ENCODE measurements at places on chromosomes 16 and 17.

GRCh38 chr17:35286120-35286781 is 43.4 kb downstream of the SLFN5 start:
- DNase-seq: peak; percentile 42

DNA sequence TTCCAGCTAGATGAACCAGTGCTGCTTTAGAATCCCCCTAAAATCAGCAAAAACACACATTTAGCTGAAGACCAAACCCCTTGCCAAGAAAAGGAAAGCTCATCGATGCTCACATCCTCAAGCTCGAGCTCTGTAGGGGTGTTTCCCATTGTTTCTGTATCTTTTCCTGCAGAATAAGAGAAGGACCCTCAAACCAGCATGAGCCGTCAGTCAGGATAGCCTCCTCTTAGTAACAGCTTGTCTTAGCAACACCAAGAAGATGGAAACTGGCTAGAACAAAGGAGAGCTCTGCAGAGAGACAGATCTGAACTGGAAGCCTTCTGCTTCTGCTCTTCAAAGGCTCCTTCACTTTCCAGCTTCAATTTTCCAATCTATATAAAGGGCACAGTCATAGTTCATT is 32.0 kb downstream of the VAT1L start:
- no peak for DNase-seq

- DNase-seq: no peak
Observed at GRCh38 chr17:77312786-77313599, 172.2 kb downstream of the SEC14L1 start.

- peak; percentile 8 for DNase-seq
Observed at GRCh38 chr16:75262104-75262799, 10.8 kb upstream of the BCAR1 start.

GRCh38 chr16:83113317-83113716 is 486.5 kb downstream of the CDH13 start:
- DNase-seq: peak; percentile 47

- DNase-seq: peak; percentile 44
Observed at GRCh38 chr16:83967838-83968305, at the start of gene NECAB2. Gene NECAB2, plus strand, starts transcription at chr16:83968244. Its CDS starts 405 bp downstream, at chr16:83968649.

GRCh38 chr16:87101903-87102302 is 215.3 kb downstream of the C16orf95 start:
- DNase-seq: no peak

DNA sequence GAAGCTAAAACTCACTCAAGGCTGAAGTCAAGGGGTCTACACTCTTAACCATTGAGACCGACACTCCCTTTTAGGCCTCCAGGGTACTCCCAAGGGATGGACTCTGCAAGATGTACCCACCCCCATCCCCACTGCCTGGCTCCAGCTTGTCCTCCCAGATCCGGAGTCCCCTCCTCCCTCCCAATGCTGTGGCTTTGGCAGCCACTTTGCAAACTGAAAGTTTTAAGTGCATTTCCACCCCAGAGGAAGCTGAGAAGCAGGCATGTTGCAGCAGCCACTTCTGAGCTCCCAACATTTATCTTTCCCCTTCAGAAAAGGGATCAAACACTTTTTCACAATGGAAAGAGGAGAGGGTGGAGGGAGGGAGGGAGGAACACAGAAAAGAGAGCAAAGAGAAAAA is 115.2 kb downstream of the COPRS start:
- no peak for DNase-seq

DNA sequence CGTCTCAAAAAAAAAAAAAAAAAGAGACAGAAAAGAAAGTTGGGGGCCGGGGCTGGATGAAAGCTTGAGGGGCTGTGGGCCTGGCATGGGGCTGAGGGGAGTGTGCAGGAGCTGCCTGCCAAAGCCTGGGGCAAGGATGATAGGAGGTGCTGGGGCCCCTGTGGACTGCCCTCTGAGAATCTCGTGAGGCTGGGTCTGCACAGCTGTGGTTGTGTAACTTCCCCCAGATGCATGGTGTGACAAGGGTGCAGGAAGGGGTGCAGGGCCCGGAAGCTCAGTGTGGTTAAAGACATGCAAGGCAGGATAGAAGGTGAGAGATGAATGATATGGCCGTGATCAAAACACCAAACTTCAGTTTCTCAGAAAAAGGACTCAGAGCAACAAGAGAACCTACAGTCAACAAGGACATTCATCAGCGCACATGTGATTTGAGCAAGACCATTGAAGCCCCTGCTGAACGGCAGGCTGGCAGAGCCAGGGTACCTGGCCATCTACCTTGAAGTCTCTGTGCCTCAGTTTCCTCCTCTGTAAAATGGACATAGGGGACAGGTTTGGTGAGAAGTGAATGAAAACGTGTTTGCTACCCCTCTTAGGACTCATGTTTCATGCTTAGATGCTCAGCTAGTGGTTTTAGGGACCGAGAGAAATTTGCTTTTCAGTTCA is 9.6 kb downstream of the IL32 start:
- peak; percentile 91 for DNase-seq

GRCh38 chr16:54933281-54934011 is 2.8 kb downstream of the IRX5 start:
- DNase-seq: peak; percentile 6

GRCh38 chr17:46964315-46965265 is 14.5 kb downstream of the RPRML start:
- peak; percentile 31 for DNase-seq

DNA sequence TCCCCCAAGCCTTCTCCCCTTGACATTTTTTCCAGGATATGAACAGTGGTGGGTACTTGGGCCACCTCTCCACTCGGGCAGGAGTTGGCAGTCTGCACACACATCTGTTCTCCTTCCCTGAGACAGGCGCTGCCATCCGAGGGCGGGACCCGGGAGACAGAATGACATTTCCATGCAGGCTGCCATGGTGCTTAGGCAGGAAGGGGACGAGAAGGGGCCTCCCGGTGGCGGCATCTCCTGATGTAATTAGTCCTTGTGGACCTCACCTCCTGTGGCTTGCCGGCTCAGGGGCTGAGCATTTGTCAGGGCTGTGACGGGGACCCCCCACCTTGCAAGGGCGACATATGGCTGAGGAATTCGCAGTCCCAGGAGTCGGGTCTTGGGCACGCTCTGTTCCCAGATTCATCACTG is 197.2 kb downstream of the FOXL1 start:
- DNase-seq: no peak

- no peak for DNase-seq
Observed at GRCh38 chr17:17569691-17570090, 21.8 kb downstream of the PEMT start.

GRCh38 chr16:76265434-76266045 is 11.7 kb upstream of the CNTNAP4 start:
- peak; percentile 54 for DNase-seq

DNA sequence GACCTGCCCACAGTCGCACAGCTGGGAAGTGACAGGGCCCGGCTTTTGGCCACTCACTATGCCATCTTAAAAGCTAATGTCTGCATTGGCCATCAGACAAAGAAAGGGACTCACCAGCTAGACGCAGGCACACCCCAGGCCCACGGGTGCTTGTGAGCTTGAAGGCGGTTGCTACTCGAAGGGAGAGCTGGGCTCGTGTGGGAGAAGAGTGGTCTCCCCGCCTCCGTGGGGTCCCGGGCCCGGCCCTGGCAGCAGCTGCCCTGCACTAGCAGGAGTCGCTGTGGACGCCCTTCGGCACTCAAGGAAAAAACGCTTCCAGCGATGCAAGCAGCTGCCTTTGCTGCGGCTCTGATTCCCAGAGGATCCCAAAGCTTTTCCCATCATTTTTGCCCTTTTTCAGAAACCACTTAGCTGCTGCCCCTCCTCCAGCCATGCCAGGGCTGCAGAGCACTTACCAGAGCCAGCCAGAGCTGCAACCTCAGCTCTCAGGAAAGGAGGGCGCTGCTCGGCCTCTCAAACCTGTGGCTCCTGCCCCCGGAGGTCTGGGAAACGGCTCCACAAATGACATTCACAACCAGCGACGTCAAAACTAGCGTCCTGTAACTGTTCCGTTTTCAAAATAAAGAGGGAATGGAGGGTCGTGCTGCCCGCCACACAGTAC is 12.3 kb downstream of the TRPV1 start:
- no peak for DNase-seq

GRCh38 chr16:27334838-27335237 is 21.1 kb downstream of the IL4R start:
- DNase-seq: no peak

DNA sequence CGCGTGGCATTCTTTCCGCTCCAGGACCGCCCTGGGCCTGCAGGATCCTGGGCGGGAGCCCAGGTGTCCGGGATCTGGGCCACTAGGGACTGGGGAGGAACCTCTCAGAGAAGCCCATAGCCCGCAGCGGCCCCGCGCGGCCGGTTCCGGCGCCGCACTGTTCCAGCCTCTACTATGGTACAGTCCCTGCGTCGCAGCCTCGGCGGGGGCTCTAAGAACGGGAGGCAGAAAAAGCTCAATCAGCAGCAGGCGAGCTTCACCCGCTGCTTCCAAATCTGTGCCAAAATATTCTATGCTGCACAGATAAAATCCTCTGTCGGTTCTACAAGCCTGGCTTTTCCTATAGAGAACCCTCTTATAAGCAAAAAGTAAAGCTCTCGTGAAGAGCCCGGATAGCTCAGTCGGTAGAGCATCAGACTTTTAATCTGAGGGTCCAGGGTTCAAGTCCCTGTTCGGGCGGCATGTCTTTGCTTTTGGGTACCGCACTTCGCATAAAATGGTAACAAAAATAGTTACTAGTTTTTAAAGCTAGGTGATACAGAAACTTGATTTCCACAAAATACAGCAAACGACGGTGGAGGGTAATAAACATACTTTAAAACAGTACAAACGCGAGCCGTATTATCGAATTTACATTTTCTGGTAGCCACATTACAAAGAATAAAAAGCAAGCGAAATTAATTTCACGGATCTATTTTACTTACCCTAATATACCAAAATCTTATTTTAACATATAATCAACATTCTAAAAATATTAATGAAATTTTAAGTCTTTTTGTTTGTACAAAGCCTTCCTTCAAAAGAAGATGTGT is 661 bp upstream of the ALOXE3 start:
- peak; percentile 94 for DNase-seq

GRCh38 chr16:9090101-9090959 is 1.1 kb upstream of the HAPSTR1 start:
- peak; percentile 73 for DNase-seq

GRCh38 chr16:51707666-51708065 is 556.6 kb upstream of the SALL1 start:
- DNase-seq: no peak

DNA sequence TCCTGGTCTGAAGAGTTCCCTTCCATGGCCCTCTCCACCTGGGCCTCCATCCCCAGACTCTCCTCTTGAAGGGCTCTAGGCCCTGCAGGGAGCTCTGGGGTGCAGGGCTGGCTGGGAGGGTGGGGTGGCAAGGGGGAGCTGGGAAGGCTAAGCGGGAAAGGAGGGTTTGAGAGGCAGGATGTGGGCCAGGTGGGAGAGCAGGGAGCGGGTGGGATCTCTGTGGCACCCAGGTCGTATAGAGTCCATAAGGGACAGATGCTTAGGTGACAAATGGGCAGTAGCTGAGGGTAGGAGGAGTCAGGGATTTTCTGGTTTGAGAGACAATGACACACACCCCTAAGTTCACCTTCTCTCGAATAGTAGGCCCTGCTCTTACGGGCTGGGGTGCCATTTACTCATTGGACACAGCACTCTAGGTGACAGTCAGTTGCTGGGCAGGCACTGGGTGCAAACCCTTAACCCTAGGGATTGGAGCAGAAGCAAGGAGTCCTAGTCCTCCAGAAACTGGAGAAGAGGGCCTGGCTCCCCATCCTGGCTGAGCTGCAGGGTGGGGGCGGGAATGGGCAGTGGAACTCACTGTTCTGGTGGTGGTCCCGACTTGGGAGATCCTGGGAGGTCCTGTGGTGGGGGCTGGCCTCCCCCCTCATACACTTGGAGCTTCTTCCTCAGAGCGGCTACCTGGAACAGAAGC is 15.3 kb downstream of the KIF18B start:
- peak; percentile 1 for DNase-seq

GRCh38 chr17:28426081-28426519 is 20.1 kb upstream of the SLC46A1 start:
- DNase-seq: peak; percentile 22

DNA sequence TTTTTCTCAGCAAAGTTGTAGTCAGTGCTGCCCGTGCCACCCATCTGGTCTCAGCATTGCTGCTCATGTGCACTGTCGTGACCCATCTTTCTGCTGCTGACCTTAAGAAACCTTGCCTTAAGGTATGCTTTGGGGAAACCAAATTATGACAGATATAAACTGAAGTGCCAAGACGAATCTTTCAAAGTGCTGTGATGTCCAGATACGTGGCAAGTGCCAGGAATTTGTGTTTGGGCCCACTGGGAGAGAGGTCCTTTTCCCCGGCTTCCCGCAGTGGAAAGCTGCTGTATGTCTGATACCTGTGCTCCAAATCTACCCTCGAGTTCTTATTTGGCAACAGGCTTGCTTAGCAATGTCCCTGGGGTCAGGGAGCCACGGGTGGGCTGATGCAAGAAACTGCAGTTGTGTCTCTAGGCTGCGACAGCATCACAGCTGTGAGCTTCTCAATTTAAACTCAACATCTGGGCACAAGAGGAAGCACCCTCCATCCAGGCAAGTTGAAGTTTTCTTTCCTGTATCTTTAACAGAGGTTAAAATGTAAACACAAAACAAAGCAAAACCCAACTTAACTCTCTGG is 30.3 kb upstream of the TOX3 start:
- DNase-seq: no peak

DNA sequence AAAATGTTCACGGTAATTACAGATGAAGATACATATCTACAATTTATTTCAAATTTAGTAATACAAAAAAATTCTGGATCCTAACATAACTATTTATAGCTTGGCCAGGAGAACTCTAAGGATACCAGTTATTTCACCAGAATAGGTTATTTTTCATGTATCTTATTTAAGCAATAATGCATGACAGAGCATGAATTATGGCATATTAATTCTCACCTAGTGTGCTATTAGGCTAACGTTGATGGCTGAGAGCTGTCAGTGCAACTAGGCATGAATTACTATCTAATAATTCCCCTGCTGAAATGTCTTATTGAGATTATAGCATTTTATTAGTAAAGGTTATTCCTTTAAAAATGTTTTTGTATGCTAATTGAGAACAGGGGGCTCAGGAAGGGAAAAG is 44.5 kb downstream of the SALL1 start:
- no peak for DNase-seq

- DNase-seq: no peak
Observed at GRCh38 chr17:79338152-79338551, 263.5 kb downstream of the ENGASE start.

DNA sequence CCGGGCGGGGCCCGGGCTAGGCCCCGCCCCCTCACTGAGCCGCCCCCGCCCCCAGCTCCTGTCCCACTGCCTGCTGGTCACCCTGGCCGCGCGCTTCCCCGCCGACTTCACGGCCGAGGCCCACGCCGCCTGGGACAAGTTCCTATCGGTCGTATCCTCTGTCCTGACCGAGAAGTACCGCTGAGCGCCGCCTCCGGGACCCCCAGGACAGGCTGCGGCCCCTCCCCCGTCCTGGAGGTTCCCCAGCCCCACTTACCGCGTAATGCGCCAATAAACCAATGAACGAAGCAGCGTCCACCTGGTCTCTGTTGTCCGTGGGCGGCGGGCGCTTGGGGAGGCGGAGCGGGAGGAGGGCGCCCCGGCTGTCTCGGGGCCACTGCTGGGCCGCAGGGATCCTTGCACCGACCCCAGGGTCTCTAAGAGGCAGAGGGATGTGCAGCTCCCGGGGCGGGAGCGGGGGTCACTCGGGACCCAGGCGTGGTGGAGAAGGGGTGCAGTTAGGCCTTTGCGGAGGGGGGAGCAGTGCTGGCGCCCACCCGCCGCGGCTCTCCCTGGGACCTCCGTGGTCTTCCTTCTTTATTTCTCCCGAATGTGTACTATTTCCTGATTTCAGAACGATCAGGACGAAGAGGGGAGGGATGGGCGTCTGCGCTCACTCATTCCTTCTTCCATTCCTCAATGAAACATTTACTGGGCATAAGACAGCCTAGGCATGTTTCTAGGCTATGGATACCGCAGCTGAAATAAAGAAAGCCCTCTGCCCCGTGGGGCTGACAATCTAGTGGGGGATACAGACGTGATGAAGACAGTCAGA is 2.0 kb downstream of the HBZ start:
- peak; percentile 49 for DNase-seq

Measured in activated CD4-positive, alpha-beta T cell treated with anti-CD3 and anti-CD28 coated beads for 36 hours (primary cell).